Stimulated activated CD8-positive, alpha-beta memory T cell treated with anti-CD3 and anti-CD28 coated beads, Interleukin-2, amount 100 ng/mL, for 1 hour (primary cell): ENCODE measurements at places on chromosomes 3 and 15.

GRCh38 chr3:161420746-161421145, 49.4 kb upstream of the SPTSSB start:
- no peak for DNase-seq

DNA sequence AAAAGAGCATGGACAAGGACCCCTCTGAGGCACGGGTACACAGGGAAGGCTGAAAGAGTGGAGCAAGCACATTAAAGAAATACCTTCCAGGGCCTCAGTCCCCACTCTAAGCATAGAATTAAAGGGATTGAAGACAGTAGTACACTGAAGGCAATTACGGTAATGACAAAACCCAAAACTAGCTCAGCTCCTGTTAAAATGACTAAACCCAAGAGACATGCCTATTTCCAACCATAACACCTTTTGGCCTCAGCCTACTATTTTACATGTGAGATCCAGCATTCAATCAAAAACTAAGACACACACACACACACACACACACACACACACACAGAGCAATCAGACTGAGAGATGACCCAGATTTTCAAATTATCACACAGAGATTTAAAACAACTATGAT, 19.8 kb downstream of the MAP4 start:
- no peak for DNase-seq

DNA sequence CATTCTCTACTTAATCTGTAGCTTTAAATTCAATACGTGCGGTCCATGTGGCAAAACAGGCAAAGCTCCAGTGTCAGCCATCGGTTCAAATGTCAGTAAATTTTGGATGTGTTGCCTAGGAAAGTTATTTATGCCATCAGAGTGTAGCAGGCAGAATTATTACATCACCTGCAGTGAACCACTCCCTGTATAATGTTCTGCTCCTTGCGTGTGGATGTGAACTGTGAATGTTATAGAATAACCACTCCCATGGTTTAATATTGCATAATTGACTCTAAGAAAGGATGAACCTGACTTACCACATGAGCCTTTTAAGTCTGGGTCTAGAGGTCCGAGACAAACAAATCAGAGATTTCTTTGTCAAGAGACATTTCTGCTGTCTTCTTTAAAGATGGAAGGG, 145.5 kb downstream of the GOLIM4 start:
- no peak for DNase-seq

DNA sequence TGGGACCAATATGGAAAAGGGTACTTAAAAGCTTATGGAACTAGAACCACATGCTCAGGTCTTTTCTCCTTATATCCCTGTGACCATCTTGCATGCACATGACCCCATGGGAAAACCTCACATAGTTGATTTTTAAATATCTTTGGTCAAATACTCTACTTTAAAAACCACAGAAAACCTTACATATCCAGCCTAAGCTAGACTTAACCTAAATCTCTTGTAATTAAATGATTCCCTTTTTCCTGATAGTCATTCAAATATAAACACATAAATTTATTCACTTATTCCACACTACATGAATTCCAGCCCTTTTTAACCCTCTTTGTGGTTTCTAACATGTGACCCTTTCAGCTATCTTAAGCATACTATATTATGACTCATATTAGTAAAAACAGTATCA, 46.8 kb downstream of the DNAJC13 start:
- no peak for DNase-seq

DNA sequence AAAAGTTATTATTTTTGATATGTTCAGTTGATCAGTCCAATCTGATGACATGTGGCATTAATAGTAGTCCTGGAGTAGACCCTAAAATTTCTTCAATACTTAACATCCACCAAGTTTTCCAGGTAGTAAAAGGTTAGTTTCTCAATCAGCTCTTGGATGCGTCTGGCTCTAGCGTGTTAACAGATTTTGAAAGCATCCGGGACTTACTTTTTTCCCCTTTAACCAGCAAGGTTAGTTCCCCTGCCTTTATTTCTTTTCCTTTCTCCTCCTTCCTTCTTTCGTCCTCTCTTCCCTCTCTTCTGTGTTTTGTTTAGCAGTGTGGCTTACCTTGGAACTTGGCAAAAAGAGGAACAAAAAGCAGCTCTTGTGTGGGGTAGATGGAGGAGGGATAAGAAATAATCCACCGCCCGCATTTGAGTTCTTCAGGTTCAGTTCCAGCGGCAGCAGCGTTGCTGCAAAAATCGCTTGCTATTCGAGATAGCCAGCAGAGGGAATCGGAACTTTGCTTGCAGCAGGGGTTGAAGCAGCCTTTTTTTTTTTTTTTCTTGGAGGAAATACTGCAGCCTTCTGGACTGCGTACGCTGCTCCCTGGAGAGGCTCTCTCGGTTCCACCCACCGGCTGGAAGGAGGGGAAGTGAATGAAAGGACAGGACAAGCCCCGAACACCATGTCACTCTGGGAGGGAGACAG, at the start of gene RBMS3:
TSS of gene RBMS3 (plus strand) at position 668 of the 690 bp plus-strand sequence.
- no peak for DNase-seq

DNA sequence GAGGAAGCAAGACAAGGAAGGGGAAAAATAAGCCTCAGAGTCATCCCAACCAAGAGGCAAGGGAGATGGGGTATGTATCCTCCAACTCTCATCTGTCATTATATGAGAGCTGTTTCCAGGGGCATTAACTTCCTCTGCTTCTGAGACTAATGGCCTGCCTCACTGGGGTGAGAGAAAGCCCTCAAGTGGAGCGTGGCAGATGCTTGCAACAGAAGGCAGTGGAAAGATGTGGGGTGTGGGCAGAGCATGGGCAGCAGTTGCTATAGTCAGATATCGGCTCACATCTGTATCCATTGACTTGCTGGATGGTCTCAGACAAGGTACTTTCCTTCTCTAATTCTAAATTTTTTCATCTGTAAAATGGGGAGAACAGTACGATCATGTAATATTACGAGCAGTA, 81.7 kb upstream of the PLCL2 start:
- DNase-seq, result no peak

DNA sequence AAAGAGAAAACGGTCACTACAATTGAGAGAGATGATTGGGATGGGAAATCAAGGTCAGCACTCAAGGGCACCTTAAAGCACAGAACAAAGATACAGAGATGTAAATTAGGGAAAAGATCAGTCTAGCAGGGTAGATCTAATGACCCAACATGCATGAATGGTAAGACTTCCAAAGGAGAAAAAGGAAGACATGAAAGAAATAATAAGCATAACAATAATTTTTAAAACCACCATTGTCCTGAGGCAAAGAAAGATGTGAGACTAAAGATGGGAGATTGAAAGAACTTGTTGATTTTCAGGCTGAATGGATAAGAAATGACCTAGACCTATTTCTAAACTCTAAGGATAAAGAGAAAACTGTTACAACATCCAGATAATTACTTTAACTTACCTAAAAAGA, 34.8 kb upstream of the AMOTL2 start:
- DNase-seq, result no peak
